ENCODE measurements at places on chromosomes 4 and X.

GRCh38 chr4:36281384-36282106 lies at the start of gene DTHD1:
TSS of gene DTHD1 (plus strand) at chr4:36281616. CDS start at chr4:36281759, 143 bp downstream.
- DNase-seq: no peak

DNA sequence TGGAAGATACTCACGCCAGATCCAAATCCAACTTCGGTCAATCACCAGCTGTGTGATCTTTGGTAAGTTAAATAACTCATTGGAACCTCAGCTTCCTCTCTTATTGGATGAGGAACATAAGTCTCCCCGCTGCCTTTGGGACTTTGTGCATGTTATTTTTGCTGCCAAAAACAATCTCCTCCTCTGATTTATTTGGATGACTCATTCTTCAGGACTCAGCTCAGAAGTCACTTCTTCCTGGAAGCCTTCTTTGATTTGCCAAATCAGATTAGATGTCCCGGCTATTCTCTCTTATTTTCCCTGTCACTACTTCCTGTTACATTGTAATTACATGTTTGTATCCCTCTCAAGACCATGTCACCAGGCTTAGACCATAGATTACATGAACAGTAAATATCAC lies 138.0 kb upstream of the BOD1L1 start:
- DNase-seq: no peak

DNA sequence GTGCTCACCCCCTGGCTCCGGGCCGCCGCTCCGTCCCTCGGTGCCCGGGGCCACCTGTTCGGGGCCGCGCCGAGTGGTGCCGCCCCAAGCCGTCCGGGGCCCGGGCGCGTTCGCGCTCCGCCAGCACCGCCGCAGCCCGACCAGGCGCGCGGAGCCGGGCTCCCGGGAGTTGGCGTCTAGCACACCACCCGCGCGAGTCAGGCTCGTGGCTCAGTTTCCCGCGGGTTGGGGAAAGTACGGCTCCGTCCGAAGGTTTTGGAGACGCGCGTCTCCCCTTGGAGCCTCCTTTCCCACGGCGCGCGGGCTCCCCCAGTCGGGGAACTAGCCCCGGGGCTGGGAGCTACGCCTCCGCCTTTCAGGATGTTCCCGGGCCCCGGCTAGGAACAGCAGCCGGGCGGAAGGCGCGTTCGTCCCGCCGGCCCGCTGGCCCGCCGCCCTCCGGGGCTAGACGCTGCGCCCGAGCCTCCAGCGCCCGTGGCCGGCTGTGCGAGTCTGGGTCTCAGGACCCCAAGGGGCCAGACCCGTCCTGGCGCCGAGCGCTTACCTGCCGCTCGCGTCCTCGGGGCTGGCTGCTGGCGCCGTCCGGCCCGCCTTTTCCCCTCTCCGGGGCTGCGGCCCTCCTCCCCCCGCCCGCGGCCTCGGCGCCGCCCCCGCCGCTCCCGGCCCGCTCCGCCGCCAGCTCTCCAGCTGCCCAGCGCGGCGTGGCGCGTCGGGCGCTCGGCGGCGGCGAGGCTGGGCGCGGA lies at the start of gene ADGRG2:
Gene ADGRG2 (minus strand): TSS at position 571 of the 743 bp plus-strand sequence. CDS start 53,634 bp downstream, outside the sequence.
- DNase-seq: no peak

DNA sequence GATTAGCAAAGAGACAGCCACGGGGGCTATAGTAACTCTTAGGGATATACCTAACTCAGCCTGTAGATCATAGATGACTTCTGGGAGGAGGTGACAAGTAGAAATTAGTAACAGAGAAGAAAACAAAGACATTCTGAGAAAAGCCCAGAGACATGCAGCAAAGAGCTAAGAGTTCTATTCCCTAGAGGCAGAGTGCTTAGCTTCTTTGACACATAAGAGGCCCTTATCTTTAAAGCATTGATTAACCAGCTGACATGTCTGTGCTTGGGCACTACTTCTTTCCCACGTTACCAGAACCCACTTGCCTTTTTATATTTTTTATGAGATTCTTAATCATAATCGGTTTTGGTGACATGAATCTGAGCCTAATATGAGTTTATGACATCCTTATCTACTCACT lies 179.5 kb downstream of the GABRB1 start:
- no peak for DNase-seq

GRCh38 chr4:22338796-22339195 lies 177.1 kb downstream of the ADGRA3 start:
- DNase-seq: no peak

Measured in activated naive CD8-positive, alpha-beta T cell treated with anti-CD3 and anti-CD28 coated beads for 36 hours (primary cell).